NCI-H2081 (cell line): ENCODE measurements at places on chromosomes 1 and 21.

GRCh38 chr1:68149907-68150306, 82.4 kb downstream of the WLS start:
- no peak for DNase-seq

GRCh38 chr1:150543500-150544143, 5.6 kb upstream of the ADAMTSL4 start:
- peak; percentile 96 for DNase-seq

DNA sequence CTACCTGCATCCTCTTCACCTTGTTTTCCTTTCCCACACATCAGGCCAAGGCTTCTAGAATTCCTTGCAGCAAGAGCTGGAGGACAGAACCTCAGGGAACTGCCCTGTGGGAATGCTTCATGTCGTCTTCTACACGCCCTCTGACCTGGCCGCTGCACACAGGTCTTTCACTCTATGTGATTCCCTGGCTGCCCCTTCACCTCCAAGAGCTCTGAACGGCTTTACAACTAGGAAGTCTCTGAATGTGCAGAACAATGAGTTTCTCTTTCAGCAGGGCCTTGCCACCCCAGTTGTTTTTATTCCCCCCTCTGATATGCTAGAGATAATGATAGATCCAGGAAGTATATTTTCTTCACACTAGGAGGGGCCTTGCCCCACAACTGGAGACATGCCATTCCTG, 142.6 kb downstream of the CLIC6 start:
- no peak for DNase-seq

GRCh38 chr1:54352755-54353154, 53.4 kb downstream of the SSBP3 start:
- DNase-seq = no peak

- DNase-seq = no peak
These were observed 45.9 kb downstream of the FAAP20 start for GRCh38 chr1:2148691-2149090.

- no peak for DNase-seq
These were observed 459 bp downstream of the ARV1 start for GRCh38 chr1:230979389-230979716.

- DNase-seq = peak; percentile 50
These were observed 967 bp downstream of the CENPS start for GRCh38 chr1:10431070-10431730.

- DNase-seq = no peak
These were observed 260.9 kb downstream of the NTNG1 start for GRCh38 chr1:107401704-107402103.

- DNase-seq = peak; percentile 48
These were observed 233.4 kb downstream of the DSCAM start for GRCh38 chr21:40613546-40614030.

- no peak for DNase-seq
These were observed 17.2 kb upstream of the C1QA start for GRCh38 chr1:22619252-22619651.

GRCh38 chr1:2049718-2050431, at the start of gene PRKCZ:
PRKCZ (plus strand) TSS chr1:2050411; CDS start chr1:2050631, 220 bp downstream.
- DNase-seq = peak; percentile 92

GRCh38 chr1:51264451-51264850, 28.4 kb downstream of the RNF11 start:
- DNase-seq = no peak

DNA sequence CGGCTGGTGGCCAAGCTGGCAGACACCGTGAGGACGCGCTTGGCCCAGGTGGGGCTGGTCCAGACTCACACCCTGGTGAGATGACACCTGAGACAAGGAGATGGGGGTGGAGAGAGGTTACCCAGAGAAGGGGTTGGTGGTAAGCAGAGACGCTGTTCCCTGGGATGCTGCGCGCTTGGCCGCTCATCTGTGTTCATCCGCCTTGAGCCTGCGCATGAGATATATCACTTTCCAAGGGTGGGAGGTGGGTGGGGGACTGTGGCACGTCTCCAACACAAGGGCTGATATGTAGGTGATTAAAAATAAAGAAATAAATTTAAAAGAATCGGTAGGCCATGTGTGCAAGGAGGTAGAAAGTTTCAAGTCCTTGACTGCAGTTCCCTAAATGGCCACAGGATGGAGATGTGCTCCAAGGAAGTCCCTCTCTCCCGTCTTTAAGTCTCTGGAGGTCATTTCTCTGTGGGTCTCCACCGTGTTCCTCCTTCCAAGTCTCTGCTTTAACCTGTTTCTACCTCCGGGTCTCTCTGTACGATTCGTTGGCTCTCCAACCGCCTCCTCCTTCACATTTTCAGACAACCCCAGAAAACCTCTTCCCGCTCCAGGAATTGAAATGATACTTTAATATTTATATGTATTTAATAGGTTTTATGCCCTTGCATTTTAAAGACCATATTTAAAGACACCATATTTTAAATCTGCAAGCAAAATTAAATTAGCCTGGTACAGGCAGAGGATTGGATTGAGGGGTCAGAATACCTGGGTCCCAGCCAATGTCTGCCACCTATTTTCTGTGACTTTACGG, 4.5 kb downstream of the TTC24 start:
- DNase-seq = peak; percentile 77

- DNase-seq = no peak
These were observed 176.8 kb downstream of the ZP4 start for GRCh38 chr1:237713916-237714315.

DNA sequence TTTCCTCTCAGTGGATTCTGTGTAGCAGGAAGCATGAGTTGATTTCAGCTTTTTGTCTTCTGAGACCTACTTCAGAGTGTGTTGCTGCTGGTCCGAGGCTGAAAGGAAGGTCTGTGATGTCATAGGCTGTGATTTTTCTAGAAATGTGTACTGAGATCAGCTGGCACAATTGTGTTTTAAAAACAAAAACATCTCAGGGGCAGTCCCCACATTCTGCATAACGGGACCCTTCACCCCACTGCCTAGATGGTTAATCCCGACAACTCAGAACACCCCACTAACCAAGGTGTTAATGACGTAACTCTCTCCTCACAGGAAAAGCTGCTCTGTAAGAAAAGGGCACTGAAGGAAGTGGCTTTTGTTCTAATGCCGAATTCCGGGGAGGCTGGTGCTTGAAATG, 59.8 kb upstream of the PPP2R5A start:
- no peak for DNase-seq

DNA sequence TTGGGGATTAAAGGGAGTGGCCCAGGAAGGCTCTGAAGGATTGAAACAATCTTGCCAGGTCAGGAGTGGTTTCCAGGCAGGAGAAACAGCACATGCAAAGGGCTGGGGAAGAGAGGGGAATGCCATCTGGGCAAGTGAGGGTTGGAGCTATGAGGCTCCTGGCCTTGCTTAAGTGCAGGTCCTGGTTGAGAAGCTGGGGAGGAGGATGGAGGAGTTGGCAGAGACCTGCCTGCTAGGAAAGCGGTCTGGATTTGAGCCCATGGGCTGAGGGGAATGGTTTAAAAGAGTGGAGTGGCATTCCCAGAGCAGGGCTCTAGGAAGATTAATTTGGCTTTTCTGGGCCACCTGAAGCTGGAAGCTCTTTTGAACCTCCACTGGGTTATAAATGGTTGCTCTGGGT, 9.2 kb downstream of the IGSF21 start:
- no peak for DNase-seq
